LHCN-M2 (cell line): ENCODE measurements at places on chromosomes 3 and 15. TPM values are rescaled to one million over a fixed set of nuclear protein-coding genes. Genes with fewer than 3 reads are reported as not detected.

Gene ZBED2
- total RNA-seq = not detected in 2 replicates

Gene ZNF774
- total RNA-seq = 0.75 and 0.77 TPM in 2 replicates

Gene LXN
- total RNA-seq = not detected in 2 replicates

Gene NOX5
- 0.46 and 0.58 TPM in 2 replicates for total RNA-seq

Gene SCN10A
- not detected in 2 replicates for total RNA-seq

Gene NECTIN3
- 44.6 and 57.3 TPM in 2 replicates for total RNA-seq

Gene ACTRT3
- 6.1 and 6.5 TPM in 2 replicates for total RNA-seq

Gene CHRD
- 0.11 and 1.7 TPM in 2 replicates for total RNA-seq

Gene SI
- total RNA-seq = not detected in 2 replicates

Gene PRR20G
- total RNA-seq = not detected in 2 replicates

Gene SLC7A14
- 0.34 and 0.38 TPM in 2 replicates for total RNA-seq

Gene SHC4
- total RNA-seq = 2.1 and 2.4 TPM in 2 replicates

Gene C2CD4A
- total RNA-seq = not detected in 2 replicates

Gene MAP1A
- total RNA-seq = 52.7 and 61.2 TPM in 2 replicates

Gene IMPG2
- total RNA-seq = 0.19 and 0.23 TPM in 2 replicates

Gene SERPINI2
- total RNA-seq = not detected in 2 replicates

Gene CASR
- total RNA-seq = not detected in 2 replicates

Gene SH3GL3
- not detected in 2 replicates for total RNA-seq

Gene USP13
- 11.1 and 16.5 TPM in 2 replicates for total RNA-seq

Gene SPATA12
- 0.11 and 0.32 TPM in 2 replicates for total RNA-seq

Gene MEGF11
- total RNA-seq = not detected in 2 replicates

Gene SLC9C1
- total RNA-seq = not detected in 2 replicates

Gene ARRDC4
- 2.5 and 3.1 TPM in 2 replicates for total RNA-seq

Gene GABRR3
- not detected in 2 replicates for total RNA-seq

Gene RTP3
- not detected in 2 replicates for total RNA-seq

Gene ARHGEF26
- 1.8 and 2.8 TPM in 2 replicates for total RNA-seq

Gene EBLN2
- 2.8 and 3.7 TPM in 2 replicates for total RNA-seq

Gene HHATL
- total RNA-seq = not detected in 2 replicates

Gene FANCD2OS
- not detected in 2 replicates for total RNA-seq

Gene SH2D7
- total RNA-seq = not detected in 2 replicates

Gene PODXL2
- 4.3 and 6.1 TPM in 2 replicates for total RNA-seq

Gene TRAT1
- not detected in 2 replicates for total RNA-seq

Gene SLITRK3
- not detected in 2 replicates for total RNA-seq

Gene CP
- 0.06 TPM in 1 of 2 replicates, not detected in the other for total RNA-seq

Gene SLC41A3
- 41.2 and 45.6 TPM in 2 replicates for total RNA-seq

Gene CAND2
- total RNA-seq = 0.90 and 2.1 TPM in 2 replicates

Gene ITPR1
- 27.6 and 36.4 TPM in 2 replicates for total RNA-seq

Gene GOLGA6L7
- total RNA-seq = not detected in 2 replicates

Gene PLIN1
- 0.06 TPM in 1 of 2 replicates, not detected in the other for total RNA-seq
